MCF 10A (cell line): ENCODE measurements at places on chromosomes 1 and 21.

- DNase-seq = peak; percentile 14
These were observed 109.2 kb downstream of the DDX20 start for GRCh38 chr1:111864862-111865261.

DNA sequence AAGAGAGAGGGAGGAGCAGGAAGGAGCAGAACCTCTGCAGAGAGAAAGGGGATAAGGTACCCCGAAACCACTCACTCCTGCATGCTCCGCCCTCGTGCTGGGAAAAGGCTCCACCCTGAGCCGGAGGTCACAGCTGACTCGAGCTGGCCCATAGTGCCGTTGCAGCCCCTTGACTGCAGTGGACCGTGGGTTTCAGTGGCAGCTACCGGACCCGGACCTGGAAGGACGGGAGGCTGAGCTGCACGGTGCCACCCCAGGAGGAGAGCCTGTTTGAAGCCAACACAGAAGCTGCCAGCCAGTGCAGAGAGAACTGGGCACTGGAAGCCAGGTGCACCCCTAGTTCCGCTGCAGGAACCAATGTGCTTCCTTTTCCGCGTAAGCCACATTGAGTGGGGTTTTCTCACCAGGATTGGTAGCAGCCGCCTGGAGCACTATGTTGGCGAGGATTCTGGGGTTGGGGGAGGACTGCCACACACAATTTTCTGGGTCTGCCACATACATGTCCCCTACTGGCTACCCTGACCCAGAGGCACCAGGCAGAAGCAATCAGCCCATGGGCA is 83.3 kb downstream of the FBXO2 start:
- no peak for DNase-seq

- DNase-seq = peak; percentile 13
These were observed 17.3 kb downstream of the S1PR1 start for GRCh38 chr1:101253976-101254674.

DNA sequence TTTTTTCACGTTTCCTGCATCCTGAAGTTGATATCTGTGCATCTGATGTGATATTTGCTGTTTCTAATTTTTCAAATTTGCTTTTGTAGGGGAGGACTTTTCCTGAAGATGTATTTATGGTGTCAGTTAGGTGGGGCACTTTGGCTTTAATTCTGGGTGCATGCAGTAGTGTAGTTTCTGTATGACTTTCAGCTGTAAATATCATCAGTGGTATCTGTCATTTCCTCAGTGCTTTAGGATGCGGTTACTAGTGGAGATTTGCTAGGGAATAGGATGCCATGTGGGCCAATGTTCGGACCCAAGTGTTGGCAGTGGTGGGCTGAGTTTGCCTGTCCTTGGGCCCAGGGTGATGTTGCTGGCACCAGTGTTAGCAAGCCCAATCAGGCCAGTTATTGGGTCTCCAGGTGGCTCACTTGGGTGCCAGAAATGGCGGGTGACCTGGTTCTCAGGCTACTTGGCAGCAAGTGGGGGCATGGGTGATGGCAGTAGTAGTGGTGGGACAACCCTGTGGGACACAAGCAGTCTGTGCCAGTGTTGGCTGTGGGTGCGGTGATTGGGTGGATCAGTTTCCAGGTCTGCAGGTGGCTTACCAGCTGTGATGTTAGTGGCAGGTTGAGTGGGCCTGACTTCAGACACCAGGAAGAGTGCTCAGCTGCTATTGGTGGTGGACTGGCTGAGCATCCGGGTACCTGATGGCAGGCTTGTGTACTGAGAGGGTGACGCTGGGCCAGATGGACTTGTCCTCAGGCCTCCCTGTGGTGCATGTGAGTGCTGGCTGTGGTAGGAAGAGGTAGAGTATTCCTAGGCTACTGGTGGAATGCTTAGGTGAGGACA is 24.4 kb downstream of the CD55 start:
- no peak for DNase-seq

DNA sequence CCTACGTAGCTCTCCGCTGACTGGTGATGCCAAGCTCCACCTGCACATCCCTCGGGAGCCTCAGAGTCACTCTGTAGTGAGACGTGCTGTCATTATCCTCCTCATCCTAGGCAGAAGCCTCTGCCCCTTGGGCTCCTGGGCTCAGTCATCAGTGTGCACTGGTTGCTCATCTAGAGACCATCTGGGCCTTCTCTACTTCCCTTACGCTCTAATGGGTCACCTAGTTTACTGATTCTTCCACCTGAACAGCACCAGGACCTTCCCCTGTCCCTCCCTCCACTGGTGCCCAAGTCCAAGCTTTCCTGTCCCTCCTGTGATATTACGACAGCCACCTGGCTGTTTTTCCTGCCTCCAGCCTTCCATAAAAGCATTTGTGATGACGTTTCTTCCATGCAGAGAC is 136.1 kb upstream of the ERRFI1 start:
- no peak for DNase-seq

- DNase-seq = no peak
These were observed 579.7 kb downstream of the PLA2G4A start for GRCh38 chr1:187408212-187409004.

DNA sequence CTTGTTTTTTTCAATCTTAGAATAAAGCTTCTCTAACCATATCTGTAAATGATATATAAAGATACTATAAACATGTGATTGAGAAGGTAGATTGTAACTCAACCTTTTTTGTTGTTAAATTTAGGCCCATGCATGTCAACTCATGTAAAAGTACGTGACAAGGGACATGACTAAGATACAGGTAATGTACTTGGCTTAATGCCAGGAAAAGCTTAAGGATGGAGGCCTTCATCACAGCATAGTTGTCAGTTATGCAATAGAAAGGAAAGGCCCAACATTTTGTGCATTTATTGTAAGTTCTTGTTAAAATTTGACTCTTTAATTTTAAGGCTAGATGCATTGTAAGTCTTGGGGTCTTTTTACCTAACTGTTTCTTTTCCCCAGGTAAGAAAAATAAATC is 305.1 kb downstream of the LTN1 start:
- DNase-seq = peak; percentile 57

DNA sequence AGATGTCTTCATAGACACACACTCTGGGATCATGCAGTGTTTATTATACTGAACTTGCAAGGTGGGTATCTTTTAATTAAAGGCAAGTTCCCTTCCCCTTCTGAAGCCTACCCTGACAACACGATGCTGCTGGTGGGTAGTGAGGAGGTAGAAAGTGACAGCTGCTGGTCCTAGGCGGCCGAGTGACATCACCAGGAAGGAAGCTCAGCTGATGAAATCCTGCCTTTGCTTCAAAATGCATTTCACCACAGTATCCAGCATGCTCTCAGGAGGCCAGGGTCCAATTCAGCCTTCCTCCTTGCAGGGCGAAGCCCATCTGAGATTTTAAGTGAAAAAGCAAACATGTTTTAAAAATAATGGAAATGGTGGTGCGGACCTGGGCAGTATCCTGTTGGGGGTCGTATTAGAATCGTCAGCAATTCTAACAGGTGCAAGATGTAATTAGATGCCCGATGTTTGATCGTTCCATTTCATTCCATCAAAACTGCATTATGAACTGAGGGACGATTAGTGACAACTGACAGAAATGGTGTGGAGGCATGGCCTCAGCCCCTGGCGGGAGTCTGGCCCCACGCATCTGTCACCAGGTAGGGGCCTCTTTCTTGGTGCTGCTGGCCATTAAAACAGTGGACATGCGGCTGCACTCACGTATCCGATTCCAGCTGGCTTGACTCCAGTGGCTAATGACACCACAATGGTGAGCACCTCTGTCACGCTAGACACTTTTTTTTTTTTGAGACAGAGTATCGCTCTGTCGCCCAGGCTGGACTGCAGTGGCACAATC is 324.8 kb upstream of the C1orf174 start:
- DNase-seq = no peak

DNA sequence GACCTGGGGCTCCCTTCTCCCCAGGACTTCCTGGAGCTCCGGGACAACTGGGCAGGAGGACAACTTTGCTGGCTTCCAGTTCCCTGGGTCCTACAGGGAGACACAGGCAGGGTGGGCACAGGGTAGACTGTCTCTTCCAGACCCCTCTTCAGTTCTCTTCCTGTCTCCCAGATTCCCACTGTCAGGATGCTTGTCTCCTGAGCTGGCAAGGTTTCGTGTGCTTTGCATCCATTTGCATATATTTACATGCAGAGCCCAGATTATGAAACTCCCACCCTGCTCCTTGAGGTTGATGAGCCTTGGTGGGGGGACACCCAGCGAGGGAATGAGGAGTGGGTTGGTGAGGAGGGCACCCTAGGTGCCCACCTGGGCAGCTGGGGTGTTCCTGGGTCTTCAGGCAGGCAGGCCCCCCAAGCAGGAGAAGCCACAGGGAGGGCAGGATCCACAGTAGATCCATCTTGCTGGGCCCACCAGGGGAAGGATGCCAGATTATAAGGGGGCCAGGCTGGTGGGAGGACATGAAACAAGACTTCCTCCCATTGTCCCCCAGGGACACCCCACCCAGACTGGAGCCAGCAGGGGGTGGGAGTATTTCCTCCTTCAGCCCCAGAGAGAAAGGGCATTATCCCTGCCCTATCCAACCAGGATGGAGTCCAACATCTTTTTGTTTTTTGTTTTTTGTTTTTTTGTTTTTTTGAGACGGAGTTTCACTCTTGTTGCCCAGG is at the start of gene FCN3:
TSS of gene FCN3 (minus strand) at position 463 of the 725 bp plus-strand sequence. CDS start at position 457, 6 bp downstream.
- DNase-seq = no peak

DNA sequence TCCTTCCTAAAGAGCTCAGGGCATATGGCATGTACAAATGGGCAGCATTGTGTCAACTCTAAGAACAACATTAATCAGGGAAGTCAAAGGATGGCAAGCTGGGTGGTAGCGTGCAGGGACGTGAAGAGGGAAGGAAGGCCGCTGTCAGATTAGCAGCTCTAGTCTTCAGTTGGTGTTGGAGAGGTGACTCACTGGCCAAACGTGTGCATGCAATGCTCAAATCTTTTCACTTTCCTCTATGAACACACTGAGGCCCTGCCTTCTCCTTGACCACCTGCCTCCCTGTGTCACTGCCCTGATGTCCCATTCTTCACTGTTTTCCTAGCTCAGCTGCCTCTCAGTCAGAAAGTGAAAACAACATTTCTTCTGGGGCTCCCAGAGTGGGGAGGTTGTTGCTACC is 5.9 kb upstream of the PIGR start:
- DNase-seq = peak; percentile 33

- DNase-seq = no peak
These were observed 781 bp downstream of the TTLL7 start for GRCh38 chr1:83998205-83998497.

GRCh38 chr1:22557341-22557950 is 5.8 kb upstream of the EPHA8 start:
- no peak for DNase-seq

GRCh38 chr1:30778154-30778978 is 20.8 kb upstream of the LAPTM5 start:
- peak; percentile 96 for DNase-seq

GRCh38 chr1:11058595-11059154 is 1.1 kb downstream of the SRM start:
- DNase-seq = no peak

GRCh38 chr1:224329484-224329841 is 509 bp downstream of the NVL start:
- DNase-seq = no peak

- no peak for DNase-seq
These were observed 475.4 kb downstream of the PTBP2 start for GRCh38 chr1:97196825-97197516.

DNA sequence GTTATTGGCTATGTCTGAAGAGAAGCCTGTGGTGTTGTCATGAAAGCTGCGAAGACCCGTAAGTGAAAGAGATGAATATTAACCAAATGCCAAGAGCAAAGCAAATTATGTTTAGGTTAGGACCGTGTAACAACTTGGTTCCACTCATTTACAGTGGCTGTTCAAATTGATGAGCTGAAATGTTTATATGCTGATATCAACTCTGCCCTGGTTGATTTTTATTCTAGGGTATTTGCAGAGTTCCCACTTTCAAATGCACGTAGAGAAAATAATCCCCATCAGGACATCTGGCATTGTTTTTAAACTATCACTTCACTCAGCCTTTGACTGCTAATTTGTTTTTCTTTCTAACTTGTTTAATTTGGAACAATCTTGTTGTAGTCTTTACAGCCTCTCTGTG is 581.6 kb upstream of the ADAMTS5 start:
- no peak for DNase-seq

- DNase-seq = peak; percentile 24
These were observed at the start of gene EDARADD for GRCh38 chr1:236393681-236394481. Gene EDARADD, plus strand, starts transcription at chr1:236394286. Its CDS starts 159 bp downstream, at chr1:236394445.

DNA sequence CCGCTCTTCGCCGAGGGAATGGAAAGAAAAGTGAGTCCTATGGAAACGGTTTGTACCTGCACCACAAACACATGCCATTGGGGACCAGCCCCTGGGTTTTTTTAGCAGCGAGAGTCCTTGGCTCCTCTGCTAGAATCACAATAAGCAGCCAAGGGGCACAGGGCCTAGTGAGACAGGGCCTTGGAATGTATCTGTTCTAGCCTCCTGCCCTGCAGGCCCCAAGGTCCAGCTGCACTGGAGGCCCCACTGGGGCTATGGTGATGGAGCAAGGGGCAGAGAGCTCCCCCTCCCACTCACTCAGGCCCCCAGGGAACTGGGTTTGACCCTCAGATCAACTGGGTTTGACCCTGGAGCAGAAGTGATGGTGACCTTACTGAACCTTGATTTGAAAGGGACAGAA is 14.4 kb downstream of the SHISA4 start:
- no peak for DNase-seq

GRCh38 chr21:43933199-43933598 is 68.2 kb downstream of the AGPAT3 start:
- DNase-seq = no peak

GRCh38 chr1:154755858-154756730 is 114.0 kb downstream of the KCNN3 start:
- peak; percentile 30 for DNase-seq

- no peak for DNase-seq
These were observed 37.8 kb downstream of the MEGF6 start for GRCh38 chr1:3573500-3573899.

DNA sequence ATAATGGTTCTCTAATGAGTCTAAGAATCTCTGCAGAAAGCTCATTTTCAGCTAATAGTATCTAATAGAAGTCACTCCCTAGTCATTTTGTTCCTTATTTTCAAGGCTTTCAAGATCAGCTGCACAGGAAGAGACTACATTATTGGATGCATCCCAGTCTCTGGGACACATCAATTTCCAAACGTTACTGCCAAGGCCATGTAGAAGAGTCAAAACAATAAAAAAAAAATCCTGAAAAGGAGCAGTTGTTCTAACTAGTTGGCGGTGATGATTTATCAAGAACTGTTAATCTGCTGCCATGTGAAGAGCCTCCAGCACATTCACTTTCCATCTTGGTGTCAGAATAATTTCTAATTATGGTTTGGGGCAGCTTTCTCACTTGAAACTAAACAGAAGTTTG is 5.7 kb downstream of the DDAH1 start:
- no peak for DNase-seq

DNA sequence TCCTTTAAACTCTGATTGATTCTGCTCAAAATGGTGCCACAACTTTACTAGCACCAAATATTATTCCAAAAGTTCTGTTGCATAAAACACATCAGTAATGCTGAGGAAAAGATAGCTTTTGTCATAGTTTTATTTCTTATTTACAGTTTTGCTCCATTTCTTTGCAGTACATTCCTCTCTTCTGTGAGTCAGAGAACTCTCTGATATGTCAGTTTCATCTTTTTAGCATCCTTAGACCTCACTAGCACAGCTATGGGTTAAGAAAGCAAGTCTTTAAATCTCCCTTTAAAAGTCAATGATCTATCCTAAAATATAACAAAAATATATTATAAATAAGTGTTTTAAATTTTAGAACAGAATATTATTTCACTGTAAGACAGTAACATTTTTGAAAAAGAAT is 356.6 kb upstream of the SNX7 start:
- DNase-seq = no peak
